ENCODE measurements at places on chromosomes 12 and 14.
A peak's percentile ranks its signal among the peaks of the same experiment; 100 is the strongest.

- DNase-seq: no peak
These were observed 9.9 kb downstream of the SDS start for GRCh38 chr12:113393749-113394148.

GRCh38 chr14:96422992-96423391 is 31.1 kb downstream of the AK7 start:
- DNase-seq: no peak

DNA sequence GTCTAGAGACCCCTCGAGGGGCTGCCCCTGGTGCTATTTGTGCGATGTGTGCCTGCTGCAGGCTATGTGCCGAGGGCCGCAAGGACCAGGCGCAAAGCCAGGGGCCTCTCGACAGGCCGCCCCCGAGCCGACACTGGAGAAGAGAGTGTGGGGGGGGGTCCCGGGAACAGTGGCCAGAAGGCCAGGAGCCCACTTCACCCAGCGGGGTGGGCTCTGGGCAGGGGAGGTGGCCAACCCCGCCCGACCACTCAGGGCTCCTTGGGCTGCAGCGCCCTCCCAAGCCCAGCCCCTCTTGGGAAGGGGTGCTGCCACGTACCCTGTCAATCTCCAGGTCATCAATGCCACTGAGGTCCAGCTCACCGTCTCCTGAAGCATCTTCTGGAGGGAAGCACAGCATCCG is 28.6 kb upstream of the BTBD6 start:
- DNase-seq: no peak

- DNase-seq: no peak
These were observed 11.5 kb downstream of the TECPR2 start for GRCh38 chr14:102374264-102374663.

- no peak for DNase-seq
These were observed 284.3 kb downstream of the KSR2 start for GRCh38 chr12:117684471-117684870.

DNA sequence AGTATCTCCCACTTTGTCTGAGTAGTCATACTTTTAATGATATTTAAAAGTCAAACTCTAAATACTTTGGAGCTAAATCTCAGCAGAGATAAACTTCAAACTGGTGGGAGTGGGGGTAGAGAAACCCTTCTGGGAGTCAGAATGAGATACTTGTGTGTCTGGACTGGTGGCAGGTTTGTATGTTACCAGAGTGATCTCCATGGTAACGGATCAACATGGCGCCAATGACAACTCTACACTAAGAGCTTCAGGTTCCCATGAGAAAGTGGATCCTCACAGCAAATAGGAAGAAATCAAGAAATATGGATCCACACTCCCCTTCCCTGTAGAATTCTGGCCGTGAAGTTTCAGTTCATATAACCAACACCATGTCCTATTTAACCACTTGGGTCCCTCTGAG is 121.9 kb downstream of the ETV6 start:
- DNase-seq: peak; percentile 41

- DNase-seq: no peak
These were observed 70.2 kb downstream of the DACT1 start for GRCh38 chr14:58707949-58708348.

DNA sequence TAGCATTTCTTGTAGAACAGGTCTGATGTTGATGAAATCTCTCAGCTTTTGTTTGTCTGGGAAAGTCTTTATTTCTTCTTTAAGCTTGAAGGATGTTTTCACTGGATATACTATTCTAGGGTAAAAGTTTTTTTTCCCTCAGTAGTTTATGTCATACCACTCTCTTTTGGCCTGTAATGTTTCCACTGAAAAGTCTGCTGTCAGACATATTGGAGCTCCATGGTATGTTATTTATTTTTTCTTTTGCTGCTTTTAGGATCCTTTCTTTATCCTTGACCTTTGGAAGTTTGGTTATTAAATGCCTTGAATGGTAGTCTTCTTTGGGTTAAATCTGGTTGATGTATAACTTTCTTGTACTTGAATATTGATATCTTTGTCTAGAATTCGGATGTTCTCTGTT is 306.1 kb downstream of the FUT8 start:
- no peak for DNase-seq

GRCh38 chr14:57560681-57561080 is 67.0 kb upstream of the CCDC198 start:
- DNase-seq: no peak

All from stimulated activated CD4-positive, alpha-beta T cell treated with anti-CD3 and anti-CD28 coated beads, Interleukin-1b, Interleukin-23, amount 100 ng/mL, for 48 hours (primary cell).